ENCODE measurements at places on chromosomes 12 and 14.

DNA sequence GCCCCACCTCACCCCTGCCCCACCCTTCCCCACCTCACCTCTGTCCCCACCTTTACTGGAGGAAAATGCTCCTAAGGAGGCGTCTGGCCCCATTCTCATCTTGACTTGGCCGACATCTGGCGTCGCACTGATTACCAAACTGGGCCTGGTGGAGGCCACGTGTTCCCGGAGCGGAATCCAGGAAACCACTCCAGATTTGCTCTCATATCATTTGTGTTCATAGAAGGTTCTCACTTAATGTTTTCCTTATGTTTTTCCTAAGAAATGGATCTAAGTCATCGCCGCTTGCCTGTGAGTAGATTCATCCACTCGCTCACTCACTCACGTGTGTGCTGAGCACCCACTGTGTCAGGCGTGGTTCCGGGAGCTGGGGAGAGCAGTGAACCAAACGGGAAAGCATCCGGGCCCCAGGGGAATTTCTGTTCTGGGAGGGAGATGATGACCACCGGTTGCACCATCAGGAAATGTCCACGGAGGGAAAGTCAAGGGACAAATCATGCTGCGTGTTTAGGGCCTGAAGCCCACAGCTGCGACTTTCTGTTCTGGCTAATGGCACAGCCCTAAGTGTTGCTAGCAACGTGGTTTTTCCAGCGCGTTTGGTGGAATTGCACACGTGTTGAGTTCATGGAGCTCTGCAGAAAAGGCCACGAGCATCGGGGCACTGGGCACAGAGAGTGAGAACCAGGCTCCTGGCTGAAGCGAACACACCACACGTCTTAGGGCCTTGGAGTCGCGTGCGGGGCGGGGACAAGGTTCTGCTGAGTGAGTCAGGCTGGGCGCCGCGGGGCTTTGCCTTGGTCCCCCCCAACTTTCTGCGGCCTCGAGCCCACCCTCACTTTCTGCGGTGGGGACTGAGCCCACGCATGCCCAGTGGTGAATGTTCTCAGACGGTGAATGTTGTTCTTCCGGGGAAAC is 57.7 kb downstream of the ADGRD1 start:
- no peak for DNase-seq

DNA sequence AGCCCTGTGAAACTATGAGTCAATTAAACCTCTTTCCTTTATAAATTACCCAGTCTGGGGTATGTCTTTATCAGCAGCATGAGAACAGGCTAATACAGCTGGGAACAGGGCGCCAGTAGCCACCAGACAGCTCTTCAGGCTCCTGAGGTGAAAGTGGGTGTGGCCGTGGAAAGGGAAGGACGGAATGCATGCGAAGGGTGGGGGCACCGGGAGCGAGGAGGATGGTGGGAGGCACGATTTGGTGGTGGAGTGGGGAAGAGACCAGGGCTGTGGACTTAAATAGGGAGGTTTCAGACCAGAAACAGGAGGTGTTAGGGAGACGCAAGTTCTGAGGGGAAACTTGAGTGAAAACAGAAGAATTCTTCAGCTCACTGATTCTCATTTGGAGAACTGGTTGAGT is 44.1 kb upstream of the CHST11 start:
- DNase-seq = no peak

DNA sequence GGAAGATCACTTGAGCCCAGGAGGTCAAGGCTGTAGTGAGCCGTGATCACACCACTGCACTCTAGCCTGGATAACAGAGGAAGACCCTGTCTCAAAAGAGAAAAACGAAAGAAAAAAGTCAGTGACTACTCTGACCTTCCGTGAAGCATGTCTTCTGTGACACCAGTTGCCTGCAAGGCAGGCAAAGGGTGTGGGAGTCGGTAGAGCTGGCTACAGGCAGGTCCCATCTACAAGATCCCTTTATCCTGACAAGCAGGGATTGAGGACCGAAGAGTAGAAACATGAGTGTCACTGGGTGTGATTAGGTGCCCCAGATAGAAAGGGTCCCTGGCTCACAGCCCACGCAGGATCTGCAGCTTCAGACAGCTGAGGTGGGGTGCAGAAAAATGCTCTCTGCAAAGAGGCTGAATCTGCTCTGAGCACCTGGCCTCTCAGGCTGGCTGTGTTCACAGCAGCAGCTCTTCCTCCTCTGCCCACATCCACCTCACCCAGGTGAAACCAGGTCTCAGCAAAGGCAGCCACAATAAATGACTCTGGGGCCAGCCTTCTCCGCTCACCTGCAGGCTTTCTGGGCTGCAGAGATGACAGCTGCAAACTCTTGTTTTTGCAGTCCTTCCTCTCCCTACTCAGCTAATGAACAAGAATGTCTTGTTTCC is 28.6 kb upstream of the HSP90B1 start:
- DNase-seq = peak; percentile 41

DNA sequence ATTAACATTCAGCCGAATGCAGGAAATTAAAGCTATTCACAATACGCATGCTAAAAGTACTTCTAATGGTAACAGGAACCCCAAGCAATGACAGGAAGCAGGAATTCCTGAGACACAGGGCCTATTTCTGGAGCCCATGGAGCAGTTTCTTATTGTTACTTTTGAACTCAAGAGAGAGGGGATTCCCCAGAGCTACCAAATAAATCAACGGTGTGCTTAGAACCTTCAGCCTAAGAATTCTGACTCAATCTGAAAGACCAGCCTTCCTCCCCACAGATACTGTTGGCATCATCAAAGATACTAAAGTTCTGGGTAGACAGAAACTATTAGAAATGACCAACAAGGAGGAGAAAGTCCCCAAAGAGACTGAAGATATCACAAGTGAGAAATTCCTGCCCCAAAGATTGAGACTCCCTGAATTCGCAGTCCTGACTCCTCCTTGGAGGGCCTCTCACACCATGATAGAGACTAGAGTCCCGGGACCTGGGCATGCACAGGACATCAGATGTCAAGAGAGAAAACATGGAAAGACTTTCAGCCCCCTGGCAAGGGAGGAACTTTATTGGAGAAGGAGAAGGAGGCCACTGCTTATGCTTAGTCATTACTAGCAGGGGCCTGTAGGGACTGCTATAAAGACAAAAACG is 32.7 kb downstream of the RTRAF start:
- no peak for DNase-seq

DNA sequence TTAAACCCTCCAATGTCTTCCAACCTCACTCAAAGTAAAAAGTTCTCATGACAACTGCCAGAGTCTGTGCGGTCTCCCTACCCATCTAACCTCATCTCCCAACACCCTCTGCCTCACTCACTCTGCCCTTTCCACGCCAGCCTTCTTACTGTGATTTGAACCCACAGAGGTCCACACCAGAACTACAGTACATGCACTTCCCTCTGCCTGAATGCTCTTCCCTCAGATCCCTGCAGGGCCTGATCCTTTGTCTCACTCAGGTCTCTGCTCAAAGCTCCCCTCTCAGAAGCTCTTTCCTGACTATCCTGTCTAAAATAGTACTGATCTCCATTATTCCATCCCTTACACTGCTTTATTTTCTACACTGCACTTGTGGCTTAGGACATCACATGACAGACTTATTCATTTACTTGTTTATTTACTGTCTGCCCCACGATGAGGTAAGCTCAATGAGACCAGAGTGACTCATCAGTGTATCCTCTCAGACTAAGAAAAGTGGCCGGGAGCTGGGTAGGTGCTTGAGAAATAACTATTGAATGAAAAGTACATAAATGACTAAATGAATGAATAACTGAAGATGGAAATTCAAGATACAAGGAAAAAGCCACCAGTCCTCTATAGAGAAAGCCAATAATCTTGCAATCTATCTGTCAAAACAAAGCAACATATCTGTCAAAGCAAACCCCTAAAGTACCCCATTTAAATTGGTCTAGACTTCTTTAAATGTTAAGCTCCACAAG is 17.1 kb downstream of the POMT2 start:
- peak; percentile 23 for DNase-seq

DNA sequence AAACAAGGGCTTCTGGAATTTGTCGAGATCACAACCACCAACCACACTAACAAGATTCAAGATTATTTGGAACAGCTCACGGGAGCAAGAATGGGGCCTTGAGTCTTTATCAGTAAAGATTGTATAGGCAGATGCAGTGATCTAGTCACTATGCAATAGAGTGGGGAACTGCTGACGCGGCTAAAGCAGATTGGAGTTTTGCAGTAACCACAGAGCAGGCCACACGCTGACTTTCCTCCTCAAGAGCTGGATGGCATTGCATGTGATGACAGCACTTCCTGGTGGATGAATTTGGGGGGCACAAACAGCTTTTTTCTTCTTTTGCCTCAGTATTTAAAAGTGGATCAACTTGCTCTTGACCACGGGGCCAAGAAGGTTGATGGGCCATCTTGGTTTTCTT is 46.0 kb downstream of the KCNK13 start:
- no peak for DNase-seq

DNA sequence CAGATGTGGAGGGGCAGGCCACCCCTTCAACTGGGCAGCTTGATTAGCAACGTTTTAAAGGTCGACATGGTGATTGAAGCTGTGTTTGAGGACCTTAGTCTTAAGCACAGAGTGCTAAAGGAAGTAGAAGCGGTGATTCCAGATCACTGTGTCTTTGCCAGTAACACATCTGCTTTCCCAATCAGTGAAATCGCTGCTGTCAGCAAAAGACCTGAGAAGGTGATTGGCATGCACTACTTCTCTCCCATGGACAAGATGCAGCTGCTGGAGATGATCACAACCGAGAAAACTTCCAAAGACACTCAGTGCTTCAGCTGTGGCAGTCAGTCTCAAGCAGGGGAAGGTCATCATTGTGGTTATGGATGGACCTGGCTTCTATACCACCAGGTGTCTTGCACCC is 23.9 kb upstream of the AICDA start:
- no peak for DNase-seq

GRCh38 chr12:106764738-106765137 is 9.7 kb upstream of the RIC8B start:
- no peak for DNase-seq

GRCh38 chr12:106839333-106839732 is 64.9 kb downstream of the RIC8B start:
- DNase-seq = no peak

- DNase-seq = peak; percentile 55
Measured at GRCh38 chr14:53295985-53296582, 143.0 kb upstream of the DDHD1 start.

DNA sequence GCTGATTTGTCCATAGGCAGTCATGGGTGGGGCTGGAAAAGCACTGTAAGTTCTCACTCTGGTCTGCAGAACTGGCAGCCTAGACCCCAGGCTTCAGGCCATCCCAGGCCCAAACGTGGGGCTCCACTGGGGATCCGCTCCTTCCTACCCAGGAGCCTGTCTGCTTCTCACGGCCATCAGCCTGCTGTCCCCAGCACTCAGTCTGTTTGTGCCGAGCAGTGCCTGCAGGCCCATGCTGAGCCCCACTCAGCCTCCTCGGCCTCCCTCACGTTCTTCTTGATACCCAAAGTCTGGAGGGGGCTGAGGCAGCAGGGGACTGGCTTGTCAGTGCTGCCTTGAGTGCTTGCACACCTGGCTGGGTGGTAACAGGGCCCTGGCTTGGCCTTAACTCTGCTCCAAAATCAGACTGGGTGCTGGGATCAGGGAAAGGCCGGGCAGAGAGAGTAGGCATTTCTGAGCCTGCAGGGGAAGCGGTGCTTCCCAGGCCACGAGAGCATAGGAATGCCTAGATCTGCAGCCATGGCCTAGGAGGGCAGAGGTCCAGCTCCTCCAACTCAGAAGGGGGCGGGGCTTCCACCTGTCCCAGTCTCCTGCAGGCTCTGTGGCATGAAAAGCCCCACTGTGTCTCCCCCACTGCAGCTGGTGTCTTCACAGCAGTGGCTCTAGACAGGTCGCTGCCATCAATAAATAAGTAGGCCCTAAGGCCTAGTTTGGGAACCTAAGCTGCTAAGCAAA is 772.4 kb upstream of the FBXO33 start:
- DNase-seq = no peak

DNA sequence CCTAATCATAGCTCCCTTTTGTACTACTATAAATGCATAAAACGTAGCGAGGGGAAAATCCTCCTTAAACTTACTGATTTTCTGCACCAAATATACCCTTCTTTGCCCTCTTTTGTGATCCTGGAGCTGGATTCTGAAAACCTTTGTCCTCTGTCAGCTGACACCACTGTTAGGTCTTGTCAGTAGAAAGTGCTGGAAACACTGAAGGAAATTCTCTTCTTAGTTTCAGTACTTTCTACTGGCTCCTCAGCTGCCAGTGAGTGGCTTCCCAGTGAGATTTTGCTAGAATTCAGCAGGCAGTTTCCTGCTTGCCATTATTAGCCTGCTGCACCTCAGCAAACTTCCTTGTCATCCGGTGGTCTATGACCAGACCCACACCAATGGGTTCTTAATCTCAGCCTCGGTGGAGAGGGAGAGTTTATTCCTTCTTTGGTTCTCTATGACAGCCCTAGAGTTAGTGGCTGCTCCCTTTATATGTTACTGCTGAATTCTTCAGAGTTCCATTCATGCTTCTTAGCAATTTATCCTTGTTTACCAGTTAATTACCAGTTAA is 476.2 kb downstream of the FSCB start:
- no peak for DNase-seq

DNA sequence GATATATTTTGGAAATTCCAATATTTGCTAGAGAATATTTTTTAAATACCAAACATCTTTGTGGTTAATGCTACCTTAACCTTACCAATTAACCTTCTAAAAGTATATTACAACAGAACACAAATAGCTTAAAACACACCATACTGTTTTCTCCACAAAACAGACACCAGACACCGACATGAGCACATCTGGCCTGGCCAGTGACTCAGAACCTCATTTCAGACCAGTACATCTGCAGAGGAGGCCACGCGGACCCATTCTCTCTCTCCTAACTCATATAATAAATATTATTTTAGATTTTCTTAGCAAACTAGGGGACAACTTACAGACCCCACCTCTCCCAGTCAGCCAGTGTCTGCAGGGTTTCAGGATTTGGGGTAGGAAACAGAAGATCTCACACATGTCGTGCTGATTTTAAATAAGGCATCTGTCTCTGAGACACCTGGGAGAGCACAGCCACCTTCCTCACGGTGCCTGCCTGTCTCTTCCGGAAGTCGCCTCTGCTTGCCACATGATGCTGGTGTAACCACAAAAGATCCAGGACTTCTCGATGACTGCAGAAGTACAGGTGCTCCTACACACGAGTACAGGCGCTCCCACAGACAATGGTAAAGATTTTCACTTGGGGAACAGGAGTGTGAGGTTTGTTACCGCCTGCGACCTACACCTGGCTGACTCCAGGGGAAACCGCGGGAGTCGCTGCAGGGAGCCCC is 9.7 kb upstream of the ANKLE2 start:
- DNase-seq = peak; percentile 54

DNA sequence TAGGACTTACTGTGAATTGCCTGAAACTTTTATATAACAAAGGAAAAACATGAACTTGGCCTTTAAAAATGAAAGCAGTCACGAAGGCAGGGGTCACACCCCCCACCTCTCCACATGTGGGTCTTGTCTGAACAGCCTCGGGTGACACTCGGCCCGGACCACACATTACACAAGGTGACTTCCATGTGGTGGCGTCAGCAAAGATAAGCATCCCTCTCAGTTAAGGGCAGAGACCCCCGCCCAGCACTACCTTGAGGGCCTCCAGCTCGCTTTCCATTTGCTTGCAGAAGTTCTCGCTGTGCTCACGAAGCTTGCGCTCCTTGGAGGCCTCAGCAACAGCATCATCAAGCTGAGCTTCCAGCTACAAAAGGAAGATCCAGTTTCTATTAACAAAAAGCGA is 47.4 kb downstream of the AMN start:
- DNase-seq = no peak
